T-helper 17 cell (primary cell): ENCODE measurements at places on chromosomes 12 and 14.

GRCh38 chr14:26925876-26926584, 328.2 kb upstream of the NOVA1 start:
- H3K27me3 ChIP-seq, result no peaks in the 10 kb centered on the region
- no peaks in the 10 kb centered on the region for H3K4me1 ChIP-seq
- no peaks in the 10 kb centered on the region for H3K36me3 ChIP-seq
- no peak overlapping the region for H3K4me3 ChIP-seq
- no peak for DNase-seq
- no peak overlapping the region for H3K27ac ChIP-seq

DNA sequence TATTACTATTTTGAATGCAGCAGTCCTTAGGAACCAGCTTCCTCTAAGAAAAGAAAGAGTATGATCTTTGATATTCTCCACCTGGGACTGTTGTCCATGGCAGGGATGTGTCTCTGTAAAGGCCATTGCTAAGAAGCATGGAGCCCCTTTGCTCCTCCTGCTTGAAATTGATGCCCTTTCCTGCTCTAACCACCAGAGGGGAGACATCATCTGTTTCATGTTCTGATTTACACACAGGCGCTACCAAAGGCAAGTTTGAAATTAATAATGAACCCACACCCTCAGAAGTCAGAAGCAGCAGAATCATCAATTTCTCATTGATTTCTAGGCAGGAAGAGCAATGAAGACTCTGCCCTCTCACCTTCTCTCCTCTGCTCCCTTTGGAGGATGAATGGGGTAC, 253.8 kb downstream of the RMST start:
- DNase-seq, result no peak
- no peaks in the 10 kb centered on the region for H3K27me3 ChIP-seq
- H3K4me1 ChIP-seq, result no peaks in the 10 kb centered on the region
- no peak overlapping the region for H3K4me3 ChIP-seq

GRCh38 chr14:32648434-32648833, 290.2 kb upstream of the NPAS3 start:
- H3K4me1 ChIP-seq, result no peaks in the 10 kb centered on the region
- H3K27ac ChIP-seq, result no peak overlapping the region
- DNase-seq, result no peak
- H3K27me3 ChIP-seq, result no peaks in the 10 kb centered on the region
- no peak overlapping the region for H3K4me3 ChIP-seq

DNA sequence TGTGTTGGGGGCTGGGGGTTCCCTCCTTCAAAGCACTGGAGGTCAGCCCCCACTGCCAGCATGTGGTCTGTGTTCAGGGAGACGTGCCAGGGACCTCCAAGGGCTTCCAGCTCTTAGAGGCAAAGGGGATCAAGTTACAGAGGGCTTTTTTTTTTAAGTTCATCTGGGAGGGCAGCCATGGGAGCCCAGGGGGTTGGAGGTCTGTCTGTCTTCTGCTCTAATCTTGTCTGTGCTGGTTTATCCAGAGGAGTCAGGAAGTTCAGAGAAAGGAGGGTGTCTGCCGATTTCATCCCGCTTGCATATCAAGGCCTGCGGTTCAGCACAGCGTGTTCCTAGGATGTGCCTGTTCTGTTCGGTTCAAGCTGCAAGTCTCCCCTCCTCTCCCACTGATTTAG, 72.2 kb downstream of the TMEM132C start:
- no peak overlapping the region for H3K27ac ChIP-seq
- H3K27me3 ChIP-seq, result no peaks in the 10 kb centered on the region
- H3K36me3 ChIP-seq, result no peaks in the 10 kb centered on the region
- no peaks in the 10 kb centered on the region for H3K4me1 ChIP-seq
- no peak for DNase-seq

DNA sequence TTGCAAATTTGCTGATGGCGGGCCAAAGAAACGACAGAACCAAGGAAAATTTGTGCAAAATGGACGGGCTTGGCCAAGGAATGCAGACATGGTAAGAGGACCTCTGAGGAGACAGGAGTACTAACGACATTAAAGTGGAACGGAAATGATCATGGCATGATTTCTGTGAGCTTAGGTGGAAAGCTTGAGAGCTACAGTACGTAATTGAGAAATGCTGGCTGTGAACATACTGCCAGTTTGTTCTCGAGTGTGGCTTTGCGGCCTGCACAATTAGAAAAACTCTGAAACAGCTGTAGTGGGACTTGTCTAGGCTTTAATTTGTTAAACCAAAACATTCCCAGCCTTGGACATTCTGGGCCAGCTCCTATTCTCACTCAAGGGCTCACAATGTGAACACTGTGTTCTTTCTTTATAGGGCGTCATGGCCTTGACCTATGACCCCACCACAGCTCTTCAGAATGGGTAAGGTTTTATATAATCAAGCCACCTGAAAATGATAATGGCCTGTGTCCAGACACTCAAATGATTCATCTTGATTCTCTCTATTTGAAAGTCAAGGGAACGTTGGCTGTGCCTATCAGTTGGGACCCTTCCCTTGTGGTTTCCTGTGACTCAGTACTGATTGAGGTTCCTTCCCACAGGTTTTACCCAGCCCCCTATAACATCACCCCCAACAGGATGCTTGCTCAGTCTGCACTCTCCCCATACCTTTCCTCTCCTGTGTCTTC, 48.5 kb downstream of the BAZ2A start:
- H3K27me3 ChIP-seq, result no peaks in the 10 kb centered on the region
- no peak overlapping the region for H3K4me3 ChIP-seq
- H3K27ac ChIP-seq, result peak overlapping the region; percentile 8
- no peak for DNase-seq
- H3K36me3 ChIP-seq, result no peaks in the 10 kb centered on the region
- H3K4me1 ChIP-seq, result peaks cover 8% of the 10 kb centered on the region

DNA sequence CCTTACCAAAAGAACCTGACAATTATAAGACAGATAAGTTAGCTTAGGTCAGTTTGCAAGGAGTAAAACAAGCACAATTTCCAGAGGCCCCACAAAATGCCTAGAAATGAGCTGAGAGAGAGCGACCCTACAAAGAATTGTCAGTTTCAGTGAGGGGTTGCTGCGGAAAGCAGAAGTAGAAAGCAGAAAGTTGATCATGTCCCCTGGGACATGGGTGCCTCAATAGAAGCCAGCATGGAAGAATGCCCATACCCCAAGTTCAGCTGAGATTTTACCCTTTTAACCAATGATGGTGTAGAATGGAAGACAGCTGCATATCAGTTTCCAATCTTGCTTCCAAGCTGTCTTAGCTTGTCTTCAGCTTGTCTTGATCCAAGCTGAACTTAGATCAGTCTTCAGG, 21.8 kb upstream of the CRY1 start:
- no peaks in the 10 kb centered on the region for H3K36me3 ChIP-seq
- DNase-seq, result no peak
- H3K27ac ChIP-seq, result no peak overlapping the region
- no peak overlapping the region for H3K4me3 ChIP-seq
- H3K4me1 ChIP-seq, result peaks cover 4% of the 10 kb centered on the region

DNA sequence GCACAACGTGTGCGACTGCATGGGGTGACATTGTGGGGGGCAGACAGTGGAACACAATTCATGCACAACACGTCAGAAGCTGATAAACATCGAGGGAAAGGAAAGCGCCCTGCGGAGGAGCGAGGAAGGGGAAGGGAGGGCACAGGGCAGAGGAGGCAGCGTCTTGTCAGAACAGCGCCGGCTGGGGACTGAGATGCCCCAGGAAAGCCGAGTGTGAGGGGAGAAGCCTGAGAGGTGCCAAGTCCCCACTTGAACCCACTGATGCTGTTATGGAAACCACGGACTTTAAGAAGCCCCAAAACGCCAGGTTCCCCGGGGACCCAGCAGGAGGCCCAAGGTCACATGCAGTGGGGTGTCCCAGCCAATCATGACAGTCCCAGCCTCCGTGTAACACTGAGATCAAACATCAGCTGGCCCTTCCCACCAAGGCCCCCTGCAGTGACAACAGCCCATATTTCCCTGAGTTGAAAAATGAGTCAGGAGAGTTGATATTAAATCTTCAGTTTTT, 70.0 kb downstream of the GALNT9 start:
- peaks cover 13% of the 10 kb centered on the region for H3K27me3 ChIP-seq
- H3K4me1 ChIP-seq, result peaks cover 2% of the 10 kb centered on the region
- H3K4me3 ChIP-seq, result no peak overlapping the region

DNA sequence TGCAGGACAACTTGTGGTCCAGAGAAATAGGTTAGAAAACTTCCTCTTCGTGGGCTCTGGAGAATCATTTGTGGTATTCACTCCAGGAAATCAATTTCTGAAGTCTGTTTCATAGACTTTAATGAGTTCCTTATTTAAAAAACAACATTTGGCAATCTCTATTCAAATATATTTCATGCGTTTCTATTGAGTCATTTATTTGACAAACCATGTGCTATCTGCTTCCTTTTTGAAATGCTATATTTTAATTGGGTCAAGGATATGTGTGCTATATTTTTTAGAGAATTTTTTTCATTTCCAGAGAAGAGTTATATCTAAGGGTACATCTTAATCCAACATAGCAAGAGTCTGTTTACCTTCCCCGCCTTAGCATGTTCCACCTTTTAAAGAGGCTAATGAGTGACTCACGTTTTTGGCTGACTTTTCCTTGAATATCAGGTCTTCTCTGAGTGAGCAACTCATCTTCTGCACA, 252.4 kb upstream of the EGLN3 start:
- no peak for DNase-seq
- peaks cover 4% of the 10 kb centered on the region for H3K36me3 ChIP-seq
- H3K27me3 ChIP-seq, result no peaks in the 10 kb centered on the region
- no peak overlapping the region for H3K27ac ChIP-seq
- no peak overlapping the region for H3K4me3 ChIP-seq
- H3K4me1 ChIP-seq, result peaks cover 22% of the 10 kb centered on the region
